ENCODE measurements at places on chromosomes 1 and 21. TPM values are rescaled to one million over a fixed set of nuclear protein-coding genes. Genes with fewer than 3 reads are reported as not detected.

DNA sequence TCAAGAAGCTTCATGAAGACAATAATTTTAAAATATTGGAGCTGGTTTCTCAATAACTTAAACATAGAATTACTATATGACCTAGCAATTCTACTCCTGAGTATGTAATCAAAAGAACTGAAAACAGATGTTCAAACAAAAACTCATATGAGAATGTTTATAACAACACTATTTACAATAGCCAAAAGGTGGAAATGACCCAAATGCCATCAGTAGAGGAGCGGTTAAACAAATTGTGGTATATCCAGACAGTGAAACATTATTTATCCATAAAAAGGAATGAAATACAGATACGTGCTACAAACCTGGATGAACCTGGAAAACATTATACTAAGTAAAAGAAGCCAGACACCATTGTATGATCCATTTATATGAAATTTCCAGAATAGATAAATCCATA is 62.8 kb upstream of the UBE2U start:
- no peak for DNase-seq

DNA sequence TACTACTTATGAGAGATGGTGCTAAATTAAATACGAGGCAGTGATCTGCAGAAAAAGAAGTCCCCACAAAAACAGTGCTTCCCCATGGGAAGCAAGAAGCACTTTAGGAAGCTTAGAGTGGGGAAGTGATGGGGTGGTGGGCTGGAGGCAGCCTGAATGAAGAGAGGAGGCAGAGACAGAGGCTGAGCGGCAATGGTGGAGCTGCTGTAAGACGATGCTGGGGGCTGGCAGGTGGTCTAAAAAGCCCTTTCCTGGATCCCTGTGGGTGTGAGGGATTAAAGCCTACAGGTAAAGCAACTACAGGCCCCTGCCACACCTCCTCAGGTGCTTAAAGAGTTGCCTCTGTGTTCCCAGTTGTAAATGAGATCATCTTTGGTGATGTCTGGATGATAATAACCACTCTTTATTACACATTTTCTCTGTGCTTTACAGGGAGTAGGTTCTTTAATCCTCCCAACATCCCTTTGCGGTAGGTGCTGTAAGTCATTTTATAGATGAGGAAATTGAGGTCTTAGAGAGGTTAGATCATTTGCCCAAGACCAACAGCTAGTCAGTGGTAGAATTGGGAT is 39.2 kb downstream of the CNN3 start:
- no peak for DNase-seq

The STX12 gene
- 68.8 TPM for total RNA-seq

DNA sequence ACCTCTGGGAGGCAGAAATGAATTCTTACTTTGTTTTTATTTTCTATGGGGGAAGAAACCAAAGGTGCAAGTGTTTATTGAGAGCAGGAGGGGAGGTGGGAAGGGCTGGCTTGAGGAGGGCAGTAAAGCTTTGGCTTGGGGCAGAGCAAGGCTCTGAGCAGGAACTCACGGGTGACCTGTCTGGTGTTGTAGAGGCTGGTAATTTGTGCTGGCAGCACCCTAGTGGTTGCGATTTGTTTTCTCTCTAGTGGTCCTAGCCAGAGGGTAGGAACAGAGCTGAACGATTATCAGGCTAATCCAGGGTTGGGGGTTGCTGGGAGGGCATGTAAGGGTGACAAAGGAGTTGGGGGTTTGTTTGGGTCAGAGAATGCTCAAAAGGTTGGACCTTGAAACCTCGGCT is 16.6 kb downstream of the TMCC2 start:
- no peak for DNase-seq

DNA sequence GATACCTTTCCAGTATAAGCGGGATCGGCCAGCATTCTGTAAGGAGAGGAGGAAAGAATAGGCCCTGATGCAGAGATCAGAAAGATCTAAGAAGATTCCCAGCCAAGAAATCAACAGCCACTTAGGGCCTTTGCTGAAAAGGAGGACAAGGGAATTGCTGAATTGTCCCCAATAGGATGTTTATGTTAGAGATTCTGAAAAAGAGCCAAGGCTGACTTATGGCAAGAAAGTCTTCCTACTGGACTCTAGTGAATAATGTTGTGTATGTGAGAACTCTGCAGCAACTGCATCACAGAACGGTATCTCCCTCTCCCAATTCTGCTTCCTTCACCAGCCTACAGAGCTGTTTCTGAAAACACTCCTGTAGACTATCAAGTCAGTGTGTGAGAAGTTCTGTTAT is 298.0 kb upstream of the CXADR start:
- no peak for DNase-seq

The VWA5B1 gene
- 1.5 TPM for total RNA-seq

The OR2L13 gene
- total RNA-seq: not detected

DNA sequence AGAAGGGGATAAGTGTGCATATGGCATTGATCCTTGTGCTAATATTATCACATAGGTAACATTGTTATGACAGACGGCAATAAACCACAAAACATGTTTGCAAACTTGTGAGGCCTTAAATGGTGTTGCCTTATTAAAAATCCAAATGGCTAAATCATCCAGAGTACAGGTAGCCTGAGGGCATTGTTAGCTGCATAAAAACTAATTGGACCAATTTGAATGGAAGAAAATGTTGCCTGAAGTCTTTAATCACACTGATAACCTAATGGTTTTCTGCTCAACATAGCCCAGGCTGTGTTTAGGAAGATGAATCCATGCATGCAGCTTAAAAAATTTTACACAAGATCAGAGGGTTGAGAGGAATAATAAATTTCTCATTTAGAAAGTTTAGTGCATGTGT is 19.4 kb upstream of the LRRC53 start:
- DNase-seq: no peak

Measured in left colon (tissue), 2 donors.